ENCODE measurements at places on chromosomes 12 and 14. TPM values are rescaled to one million over a fixed set of nuclear protein-coding genes. Genes with fewer than 3 reads are reported as not detected.

Gene KMT2D
- total RNA-seq = 35.4 TPM

Gene SLCO1B1
- 0.15 TPM for total RNA-seq

Gene SYNDIG1L
- 0.33 TPM for total RNA-seq

Gene NDRG2
- 251 TPM for total RNA-seq

Gene CYP27B1
- 0.48 TPM for total RNA-seq

Gene SLC17A8
- not detected for total RNA-seq

Gene TMEM121
- total RNA-seq = 9.2 TPM

Gene TEX22
- 0.33 TPM for total RNA-seq

Gene SERPINA1
- 7.5 TPM for total RNA-seq
